ENCODE measurements at places on chromosomes 16 and 17. TPM values are rescaled to one million over a fixed set of nuclear protein-coding genes. Genes with fewer than 3 reads are reported as not detected.
A peak's percentile ranks its signal among the peaks of the same experiment; 100 is the strongest.

GRCh38 chr16:67943256-67943618 lies 683 bp downstream of the LCAT start:
- no peak for DNase-seq

- DNase-seq, result no peak
Measured at GRCh38 chr16:22316411-22316811, 19.2 kb downstream of the POLR3E start.

GRCh38 chr16:8768692-8769091 lies 28.7 kb downstream of the TMEM186 start:
- DNase-seq, result no peak

DNA sequence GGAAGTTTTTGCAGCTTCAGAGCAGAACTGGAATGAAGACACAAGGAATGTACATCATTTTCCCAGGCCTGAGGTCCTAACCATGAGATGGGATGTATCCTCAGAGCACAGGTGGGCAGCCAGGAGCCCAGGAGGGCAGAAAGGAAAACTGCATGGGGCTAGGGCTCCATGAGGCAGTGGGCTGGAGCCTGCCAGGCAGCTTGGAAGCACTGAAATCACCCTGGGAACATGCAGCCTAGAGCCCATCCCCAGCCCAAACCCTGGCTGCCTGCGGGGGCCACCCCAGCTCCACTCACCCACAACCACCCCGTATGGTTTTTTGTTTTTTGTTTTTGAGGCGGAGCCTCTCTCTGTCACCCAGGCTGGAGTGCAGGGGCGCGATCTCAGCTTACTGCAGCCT lies 86.2 kb upstream of the SIAH1 start:
- no peak for DNase-seq

GRCh38 chr17:78947235-78948149 lies 22.3 kb upstream of the TIMP2 start:
- DNase-seq, result no peak

DNA sequence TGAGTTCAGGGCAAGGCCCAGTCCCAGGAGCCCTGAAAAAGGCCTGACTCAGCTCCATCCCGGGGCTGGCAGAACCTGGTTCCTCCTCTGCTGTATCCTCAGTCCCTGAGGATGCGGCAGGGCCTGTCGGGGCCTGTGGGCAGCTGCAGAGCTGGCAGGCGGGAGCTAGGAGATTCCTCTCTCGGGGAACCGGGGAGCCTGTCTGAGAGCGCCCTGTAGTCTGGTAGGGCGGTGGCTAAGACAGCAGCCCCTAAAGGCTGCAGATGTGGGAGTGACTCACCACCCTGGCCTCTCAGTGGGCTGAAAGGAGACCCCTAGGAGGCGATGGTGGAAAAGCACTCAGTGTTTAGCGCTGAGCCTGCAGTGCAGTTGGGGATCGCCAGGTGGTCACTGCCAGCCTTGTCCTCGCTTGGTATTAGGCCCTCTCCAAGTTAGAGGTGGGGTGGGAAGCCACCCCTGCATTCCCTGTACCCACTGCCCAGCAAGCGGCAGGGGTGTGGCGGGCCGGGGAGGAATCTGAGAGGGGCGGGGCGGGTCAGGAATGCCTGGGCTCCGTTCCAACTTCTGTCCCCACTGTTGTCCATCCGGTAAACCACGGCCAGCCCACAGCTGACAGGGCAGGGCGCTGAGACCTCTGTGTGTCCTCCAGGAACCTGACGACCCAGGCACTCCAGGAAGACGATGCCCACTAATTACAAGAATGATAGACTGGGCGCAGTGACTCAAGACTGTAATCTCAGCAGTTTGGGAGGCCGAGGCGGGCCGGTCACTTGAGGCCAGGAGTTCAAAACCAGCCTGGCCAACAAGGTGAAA lies 29.5 kb upstream of the CDH1 start:
- peak; percentile 11 for DNase-seq

DNA sequence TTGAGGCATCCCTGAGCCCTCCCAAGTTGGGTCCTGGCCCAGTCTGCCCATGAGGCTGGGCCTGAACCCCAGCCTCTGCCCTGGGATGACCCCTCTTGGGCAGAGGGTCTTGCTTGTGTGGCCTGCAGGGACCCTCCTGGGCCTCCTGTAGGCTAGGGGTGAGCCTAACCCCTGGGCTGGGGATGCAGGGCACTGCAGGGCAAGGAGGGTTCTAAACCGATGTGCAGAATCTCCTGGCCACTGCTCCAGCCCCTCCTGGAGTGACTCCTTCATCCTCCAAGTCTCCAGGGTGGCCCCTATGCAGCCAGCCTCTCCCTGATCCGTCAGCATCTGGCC lies 37.5 kb downstream of the LGALS9 start:
- DNase-seq, result no peak

GRCh38 chr16:11743308-11744074 lies 834 bp upstream of the TXNDC11 start:
- DNase-seq, result no peak

- DNase-seq, result no peak
Measured at GRCh38 chr17:58210922-58211321, 8.1 kb downstream of the MKS1 start.

DNA sequence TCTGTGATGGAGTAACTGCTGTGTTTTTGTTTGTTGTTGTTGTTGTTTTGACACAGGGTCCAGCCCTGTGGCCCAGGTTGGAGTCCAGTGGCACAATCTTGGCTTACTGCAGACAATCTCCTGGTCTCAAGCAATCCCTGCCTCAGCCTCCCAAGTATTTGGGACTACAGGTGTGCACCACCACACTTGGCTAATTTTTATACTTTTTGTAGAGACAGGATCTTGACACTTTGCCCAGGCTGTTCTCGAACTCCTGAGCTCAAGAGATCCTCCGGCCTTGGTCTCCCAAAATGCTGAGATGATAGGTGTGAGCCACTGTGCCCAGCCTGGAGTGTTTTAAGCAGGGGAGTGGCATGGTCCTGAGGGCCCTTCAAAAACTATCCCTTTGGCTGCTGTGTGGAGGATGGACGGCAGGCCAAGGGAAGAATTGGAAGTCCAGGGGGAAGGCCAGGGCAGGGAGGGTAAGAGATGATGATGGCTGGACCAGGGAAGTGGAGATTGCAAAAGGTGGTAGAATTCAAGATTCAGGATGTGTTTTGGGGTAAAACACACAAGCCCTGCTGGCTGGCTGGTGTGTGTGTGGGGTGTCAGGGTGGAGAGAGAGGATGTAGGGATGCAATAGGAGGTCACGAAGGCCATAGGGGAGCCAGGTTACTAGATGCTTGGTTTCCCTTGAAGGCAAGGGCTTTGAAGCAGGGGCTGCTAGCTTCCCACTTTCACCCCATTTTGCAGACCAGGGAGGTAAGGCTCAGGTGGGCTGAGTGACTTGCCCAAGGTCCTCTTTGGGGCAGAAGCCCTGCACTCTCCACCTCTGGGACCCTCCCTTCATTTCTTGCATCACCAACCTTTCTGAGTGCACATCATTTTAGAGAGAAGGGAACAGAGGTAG lies 18.8 kb upstream of the PLLP start:
- no peak for DNase-seq

DNA sequence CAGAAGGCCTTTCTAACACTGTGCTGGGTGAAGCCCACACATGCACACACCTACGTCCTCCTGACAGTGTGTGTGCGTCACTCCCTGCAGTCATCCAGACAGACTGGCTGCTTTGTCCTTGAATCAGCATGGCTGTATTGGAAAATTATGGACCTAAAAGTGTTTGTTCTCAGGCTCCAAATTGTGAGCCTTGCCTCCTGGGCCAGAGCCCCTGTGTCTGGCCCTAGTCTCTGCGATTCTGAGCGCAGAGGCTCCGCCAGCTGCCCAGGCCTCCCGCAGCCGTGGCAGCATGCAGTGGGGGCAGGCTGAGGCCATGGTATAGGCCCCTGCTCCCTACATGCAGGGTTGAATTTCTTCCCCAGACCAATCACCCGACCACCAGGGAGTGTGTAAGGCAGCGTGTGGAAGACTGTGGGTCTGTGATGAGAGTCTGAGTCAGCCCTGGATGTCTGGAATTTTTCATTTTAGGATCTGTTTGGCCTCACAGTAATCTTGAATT lies 166.9 kb downstream of the LGALS9B start:
- DNase-seq, result no peak

GRCh38 chr16:85395913-85396878 lies 216.9 kb upstream of the GSE1 start:
- DNase-seq, result no peak

DNA sequence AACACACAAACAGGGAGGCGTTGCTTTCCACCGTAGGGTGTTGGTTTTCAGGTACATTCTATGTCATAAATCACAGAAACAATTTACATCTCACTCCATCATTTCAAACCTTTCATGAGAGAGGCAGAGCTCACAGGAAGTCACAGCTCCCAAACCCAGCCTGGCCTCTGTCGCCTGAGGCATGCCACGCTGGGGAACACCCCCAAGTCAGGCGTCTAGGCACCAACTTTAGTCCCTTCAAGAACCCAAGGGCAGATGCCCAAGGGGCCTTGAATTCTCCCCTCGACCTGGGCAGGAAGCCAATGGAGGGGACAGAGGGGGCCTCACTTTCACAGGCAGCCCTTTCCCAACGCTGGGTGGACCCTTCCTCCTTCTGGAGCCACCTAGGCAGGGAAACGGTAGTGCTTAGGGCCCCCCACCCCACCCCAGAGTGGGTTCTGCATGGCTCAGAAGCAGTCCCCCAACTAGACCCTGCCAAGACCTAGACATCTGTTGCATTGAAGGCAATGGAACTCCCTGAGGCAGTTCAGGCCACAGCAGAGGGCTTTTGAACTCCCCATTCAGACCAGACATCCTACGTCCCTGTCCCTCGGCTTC lies 10.6 kb downstream of the TBX4 start:
- no peak for DNase-seq

GRCh38 chr17:21505819-21506815 lies 130.0 kb downstream of the KCNJ12 start:
- DNase-seq, result no peak

GRCh38 chr17:80873307-80873951 lies 118.2 kb upstream of the CHMP6 start:
- DNase-seq, result no peak

DNA sequence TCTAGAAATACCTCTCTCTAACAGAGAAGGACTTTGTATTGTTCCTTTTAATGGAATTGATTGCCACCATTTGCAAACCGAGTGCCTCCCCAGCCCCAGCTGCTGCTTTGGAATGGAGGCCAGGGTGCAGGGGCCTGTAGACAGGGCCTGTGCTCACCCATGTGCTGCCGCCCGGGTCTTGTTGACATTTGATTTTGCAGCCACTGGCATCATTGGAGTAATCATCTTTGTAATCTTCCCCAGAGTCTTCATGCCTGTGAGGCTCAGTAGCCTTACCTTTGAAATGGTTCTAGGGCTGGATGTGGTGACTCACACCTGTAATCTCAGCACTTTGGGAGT lies 119.8 kb downstream of the CLEC16A start:
- DNase-seq, result no peak

GRCh38 chr16:80804526-80805383 lies at the start of gene CDYL2:
Gene CDYL2, minus strand, starts transcription at chr16:80804598. Its CDS starts 425 bp downstream, at chr16:80804173.
- peak; percentile 19 for DNase-seq

DNA sequence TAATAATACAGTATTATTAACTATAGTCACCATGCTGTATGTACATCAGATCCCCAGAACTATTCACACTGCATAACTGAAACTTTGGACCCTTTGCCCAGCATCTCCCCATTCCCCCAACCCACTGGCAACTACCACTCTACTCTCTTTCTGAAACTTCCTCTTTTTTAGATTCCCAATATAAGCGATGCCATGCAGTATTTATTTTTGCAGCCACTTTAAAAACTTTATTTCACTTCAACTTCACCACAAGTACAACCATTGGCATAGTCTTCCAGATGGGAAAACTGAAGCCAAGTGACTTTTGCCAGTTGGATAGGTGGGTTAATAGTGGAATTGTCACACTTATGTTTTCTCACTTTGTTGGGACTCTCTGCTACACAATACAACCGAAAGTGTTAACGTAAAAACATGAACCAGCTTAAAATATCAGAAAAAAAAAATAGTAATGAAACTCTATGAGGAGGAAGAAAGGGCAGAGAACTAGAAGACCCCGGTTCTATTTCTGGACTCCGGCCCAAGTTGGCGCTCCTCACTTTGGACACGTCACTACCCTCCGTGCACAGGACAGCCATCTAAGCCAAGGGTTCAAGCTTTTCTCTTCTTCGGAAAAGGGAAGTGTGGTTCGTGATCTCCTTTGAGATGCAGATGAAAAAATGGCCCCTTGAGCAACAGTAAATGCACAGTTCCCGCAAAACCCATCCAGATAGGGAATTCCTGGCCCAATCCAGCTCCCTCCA lies 743 bp downstream of the SHCBP1 start:
- no peak for DNase-seq

DNA sequence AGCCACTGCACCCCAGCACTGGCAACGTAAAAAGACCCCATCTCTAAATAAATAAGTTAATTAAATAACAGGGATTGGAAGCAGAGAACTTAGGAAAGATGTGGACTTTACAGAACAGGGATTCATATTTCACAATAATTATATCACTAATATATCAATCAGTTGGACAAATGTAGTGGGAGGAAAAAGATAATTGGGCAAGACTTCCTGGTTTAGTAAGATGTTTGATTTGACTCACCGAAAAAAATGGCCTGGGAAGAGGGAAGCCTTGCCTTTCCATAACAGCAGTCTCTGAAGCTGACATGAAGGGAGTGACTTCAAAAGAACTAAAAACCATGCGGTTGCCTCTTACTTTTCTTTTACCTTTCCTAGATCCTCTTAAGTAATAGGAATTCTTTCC lies 15.2 kb upstream of the C17orf78 start:
- DNase-seq, result no peak

DNA sequence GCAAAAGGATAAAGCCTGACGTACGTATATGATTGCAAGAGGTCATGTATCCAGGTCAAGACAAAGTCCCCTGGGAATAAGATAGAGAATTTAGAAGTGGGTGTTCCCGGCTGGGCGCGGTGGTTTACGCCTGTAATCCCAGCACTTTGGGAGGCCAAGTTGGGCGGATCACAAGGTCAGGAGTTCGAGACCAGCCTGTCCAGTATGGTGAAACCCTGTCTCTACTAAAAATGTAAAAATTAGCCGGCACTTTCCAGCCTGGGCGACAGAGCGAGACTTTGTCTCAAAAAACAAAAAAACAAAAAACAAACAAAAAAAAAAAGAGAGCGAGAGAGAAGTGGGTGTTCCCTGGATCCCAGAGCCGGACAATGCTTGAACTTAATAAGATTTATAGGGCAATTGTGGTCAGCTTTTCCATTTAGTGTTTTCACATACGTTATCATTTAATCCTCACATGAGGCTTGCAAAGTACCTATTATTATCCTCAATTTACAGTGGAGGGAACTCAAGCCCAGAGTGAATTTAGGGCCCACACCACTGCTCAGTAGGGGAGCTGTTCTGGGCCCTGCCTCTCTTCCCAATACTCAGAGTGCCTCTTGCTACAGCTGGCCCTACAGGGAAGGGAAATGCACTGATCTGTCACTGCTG lies 481 bp upstream of the GLTPD2 start:
- no peak for DNase-seq

Gene HS3ST2
- 0.14 TPM for polyA plus RNA-seq

Gene HOXB8
- 46.1 TPM for polyA plus RNA-seq

Gene TEFM
- 20.4 TPM for polyA plus RNA-seq

Gene KRT15
- 2.0 TPM for polyA plus RNA-seq

Gene ZSCAN10
- 0.26 TPM for polyA plus RNA-seq

Gene CPNE7
- polyA plus RNA-seq, result 6.6 TPM

Gene PPP1R9B
- polyA plus RNA-seq, result 46.2 TPM

Gene AANAT
- 0.29 TPM for polyA plus RNA-seq

Gene CPD
- 105 TPM for polyA plus RNA-seq

Gene NPB
- 0.97 TPM for polyA plus RNA-seq

Gene GFAP
- 0.35 TPM for polyA plus RNA-seq

Gene KLHL10
- 0.16 TPM for polyA plus RNA-seq

Gene DBF4B
- polyA plus RNA-seq, result 17.3 TPM

Data from renal cortex interstitium (tissue), 15 donors.